Stimulated activated CD4-positive, alpha-beta T cell treated with anti-CD3 and anti-CD28 coated beads, Interleukin-15, amount 100 ng/mL, for 1 hour (primary cell): ENCODE measurements at places on chromosomes 7 and 10.

DNA sequence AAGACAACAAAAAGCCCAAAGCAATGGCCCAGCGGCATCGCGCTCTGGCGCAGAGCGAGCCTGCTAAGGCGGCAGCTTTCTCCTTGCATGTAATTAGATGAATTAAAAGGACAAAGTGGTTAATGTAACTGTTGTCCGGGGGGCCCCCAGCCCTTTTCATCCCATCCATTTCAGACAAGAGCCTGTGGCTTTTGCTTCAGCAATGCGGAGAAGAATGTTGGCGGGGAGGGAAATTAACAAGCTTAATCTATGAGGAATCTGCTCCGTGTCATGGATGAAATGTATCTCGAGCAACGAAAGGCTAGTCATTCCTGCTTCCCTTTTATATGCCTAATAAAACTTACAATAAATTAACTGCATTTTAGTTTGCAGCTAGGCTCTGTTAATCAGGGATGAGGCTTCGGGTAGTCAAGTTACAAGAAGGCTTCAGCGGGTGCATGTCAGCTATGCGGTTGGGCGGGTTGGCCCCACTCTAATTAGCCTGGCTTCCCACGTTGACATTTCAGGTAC is 203.3 kb downstream of the BUB3 start:
- no peak for DNase-seq

DNA sequence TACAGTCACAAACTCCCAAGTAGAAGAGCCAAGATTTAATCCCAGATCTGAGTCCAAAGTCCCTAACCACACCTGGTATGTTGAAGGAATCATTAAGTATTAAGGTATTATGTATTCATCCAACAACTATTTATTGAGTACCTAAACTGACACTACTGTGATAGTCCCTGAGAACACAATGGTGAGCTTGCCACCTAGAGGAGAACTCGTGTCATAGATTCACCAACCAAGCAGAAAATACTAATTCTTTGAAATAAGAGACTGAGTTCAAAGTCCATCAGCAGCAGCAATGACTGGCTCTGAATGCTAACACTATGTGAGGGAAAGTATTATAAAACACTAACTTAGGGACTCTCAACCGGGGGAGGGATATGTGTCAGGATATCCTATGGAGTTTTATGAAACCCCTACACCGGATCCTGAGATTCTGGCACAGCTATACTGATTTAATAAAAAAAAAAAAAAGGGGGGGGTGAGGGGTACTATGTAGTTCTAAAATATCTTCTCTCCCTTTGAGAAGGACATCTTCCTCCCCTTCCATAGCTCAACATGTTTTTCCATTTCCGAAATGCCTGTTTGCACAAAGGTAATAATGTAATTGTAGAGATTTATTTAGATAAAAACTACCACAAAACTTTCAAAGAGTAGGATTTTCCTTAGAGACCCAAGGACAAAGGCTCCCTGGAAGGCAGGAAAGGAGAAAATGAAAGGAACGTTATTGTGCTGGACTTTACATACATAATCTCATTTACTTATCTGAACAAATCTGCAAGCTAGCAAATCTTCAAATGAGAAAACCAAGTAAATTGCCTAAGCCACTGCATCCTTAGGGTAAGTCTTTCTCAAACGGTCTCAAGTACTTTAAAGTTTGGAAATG is 1.6 kb downstream of the NCOA4 start:
- DNase-seq = no peak

DNA sequence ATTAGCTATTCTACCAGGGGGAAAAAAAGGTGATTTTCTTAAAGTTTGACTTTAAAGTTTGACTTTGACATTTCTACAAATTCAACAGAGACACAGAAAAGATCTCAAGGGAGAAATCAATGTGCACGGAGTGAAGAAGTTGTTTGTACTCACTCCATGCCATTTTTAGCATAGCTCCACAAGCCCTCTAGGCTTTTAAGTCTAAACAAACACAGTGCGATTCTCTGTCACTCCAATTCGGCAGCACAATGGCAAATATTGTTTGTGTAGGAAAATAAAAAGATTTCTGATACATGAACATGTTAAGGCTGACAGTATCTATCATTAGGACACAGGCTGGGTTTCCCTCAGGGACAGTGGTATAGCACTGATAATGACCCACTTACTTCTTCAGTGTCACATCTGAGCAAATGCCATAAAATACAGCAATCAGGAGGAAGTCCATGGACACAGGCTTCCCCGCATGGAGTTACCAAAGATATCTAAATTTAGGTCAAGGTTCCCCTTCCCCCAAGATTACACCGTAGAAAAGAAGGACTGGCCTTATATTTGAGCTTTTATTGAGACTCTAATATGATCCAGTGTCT is 28.0 kb downstream of the GSAP start:
- DNase-seq = no peak

DNA sequence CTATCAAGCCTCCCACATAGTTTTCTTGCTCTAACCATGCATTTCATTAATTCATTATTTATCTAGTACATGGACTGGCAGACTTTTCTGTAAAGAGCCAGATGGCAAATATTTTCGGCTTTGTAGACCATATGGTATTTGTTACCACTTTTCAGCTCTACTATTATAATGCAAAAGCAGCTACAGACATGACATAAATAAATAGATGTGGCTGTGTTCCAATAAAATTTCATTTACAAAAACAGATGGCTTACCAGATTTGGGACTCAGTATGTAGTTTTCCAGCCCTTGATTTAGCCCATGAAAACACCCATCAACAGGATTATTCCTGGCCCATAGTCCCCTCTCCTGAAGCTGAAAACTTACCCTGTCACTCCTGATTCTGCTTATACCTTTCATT is 32.1 kb downstream of the PLCE1 start:
- no peak for DNase-seq

DNA sequence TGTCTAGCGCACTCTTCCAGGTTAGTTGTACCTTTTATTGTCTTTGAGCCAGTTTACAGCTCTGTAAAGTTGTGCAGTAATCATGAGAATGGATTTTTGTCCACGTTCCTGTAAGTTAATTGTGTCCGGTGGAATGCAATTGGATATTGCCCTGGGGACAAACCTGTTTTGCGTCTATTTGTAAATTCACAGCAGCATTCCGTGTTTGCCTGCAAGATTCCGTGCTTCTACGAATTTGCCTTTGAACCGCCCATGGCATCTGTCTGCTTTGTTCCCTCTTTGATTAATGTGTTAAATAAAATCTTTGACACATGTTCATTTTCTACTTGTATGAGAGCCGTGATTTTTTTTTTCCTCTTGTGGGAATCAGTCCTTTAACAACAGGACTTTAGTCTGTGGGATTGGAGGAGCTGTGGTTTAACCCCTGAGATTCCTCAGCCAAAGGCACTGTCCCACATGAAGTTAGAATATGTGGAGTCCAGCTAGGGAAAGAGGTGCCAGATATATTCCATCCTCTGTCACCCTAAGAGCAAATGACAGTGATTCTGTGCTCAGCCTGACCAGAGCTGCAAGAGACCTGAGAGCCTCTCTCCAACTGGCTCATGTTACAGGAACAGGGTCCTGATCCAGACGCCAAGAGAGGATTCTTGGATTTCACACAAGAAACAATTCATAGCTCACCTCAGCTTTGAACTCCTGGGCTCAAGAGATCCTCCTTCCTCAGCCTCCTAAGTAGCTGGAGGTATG is 126.3 kb downstream of the COL26A1 start:
- no peak for DNase-seq

- DNase-seq = no peak
Observed at GRCh38 chr10:87987206-87987605, 123.8 kb downstream of the PTEN start.

GRCh38 chr10:117316701-117317100 is 58.5 kb downstream of the PDZD8 start:
- no peak for DNase-seq

- DNase-seq = no peak
Observed at GRCh38 chr10:61024856-61025201, 80.8 kb upstream of the RHOBTB1 start.
